ENCODE measurements at places on chromosomes 5 and 9. TPM values are rescaled to one million over a fixed set of nuclear protein-coding genes. Genes with fewer than 3 reads are reported as not detected.

- DNase-seq, result peak; percentile 77
Measured at GRCh38 chr9:18543406-18544192, 69.6 kb downstream of the ADAMTSL1 start.

DNA sequence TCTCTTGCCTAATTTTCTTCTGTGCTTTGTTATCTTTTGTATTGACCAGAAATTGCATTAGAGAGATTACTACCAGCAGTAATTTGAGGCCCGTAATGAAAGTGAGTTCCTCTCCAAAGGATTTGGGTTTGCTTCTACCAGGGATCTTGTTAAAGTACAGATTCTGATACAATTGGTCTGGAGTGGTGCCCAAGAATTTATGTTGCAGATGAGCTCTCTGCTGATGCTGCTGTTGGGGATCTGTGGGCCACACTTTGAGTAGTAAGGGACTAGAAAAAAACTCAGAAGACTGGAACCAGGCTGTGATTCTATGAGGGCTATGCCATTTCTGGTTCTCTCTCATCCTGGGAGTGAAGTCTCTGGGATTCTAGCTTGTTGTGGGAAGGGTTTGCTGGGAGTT, 192.2 kb downstream of the SEC61B start:
- peak; percentile 22 for DNase-seq

DNA sequence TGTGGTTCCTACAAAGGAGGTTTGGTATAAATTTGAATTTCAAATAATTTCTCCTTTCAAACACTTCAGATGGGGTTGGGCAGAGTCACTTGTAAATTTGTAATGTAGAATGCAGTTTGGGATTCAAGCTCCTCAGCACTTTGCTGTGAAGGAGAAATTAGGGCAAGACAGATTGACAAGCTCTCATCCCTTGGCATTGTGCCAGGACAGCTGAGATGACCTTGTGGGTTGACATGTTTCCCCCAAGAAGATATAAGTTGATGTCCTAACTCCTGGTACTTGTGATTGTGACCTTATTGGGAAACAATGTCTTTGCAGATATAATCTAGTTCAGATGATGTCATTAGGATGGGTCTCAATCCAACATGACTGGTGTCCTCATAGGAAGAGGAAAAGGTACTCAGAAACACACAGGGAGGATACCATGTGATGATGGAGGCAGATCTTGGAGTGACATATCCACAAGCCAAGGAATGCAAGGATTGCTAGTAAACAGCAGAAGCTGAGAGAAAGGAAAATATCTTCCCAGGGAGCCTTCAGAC, 408.3 kb downstream of the MED10 start:
- no peak for DNase-seq

GRCh38 chr5:151036556-151036955, 16.2 kb downstream of the GPX3 start:
- no peak for DNase-seq

Gene SQSTM1
- total RNA-seq, result 892 TPM

Gene HRH2
- total RNA-seq, result not detected

Gene BNC2
- 41.6 TPM for total RNA-seq

Gene SLC36A1
- 12.2 TPM for total RNA-seq

Gene CBY3
- not detected for total RNA-seq

Gene TPPP
- total RNA-seq, result under 0.01 TPM

Gene FBXL7
- total RNA-seq, result 10.6 TPM
